ENCODE measurements at places on chromosomes 6 and 20.

- DNase-seq, result no peak
Observed at GRCh38 chr6:161115468-161115867, 123.9 kb downstream of the MAP3K4 start.

- DNase-seq, result no peak
Observed at GRCh38 chr6:37919417-37920157, 100.1 kb downstream of the ZFAND3 start.

DNA sequence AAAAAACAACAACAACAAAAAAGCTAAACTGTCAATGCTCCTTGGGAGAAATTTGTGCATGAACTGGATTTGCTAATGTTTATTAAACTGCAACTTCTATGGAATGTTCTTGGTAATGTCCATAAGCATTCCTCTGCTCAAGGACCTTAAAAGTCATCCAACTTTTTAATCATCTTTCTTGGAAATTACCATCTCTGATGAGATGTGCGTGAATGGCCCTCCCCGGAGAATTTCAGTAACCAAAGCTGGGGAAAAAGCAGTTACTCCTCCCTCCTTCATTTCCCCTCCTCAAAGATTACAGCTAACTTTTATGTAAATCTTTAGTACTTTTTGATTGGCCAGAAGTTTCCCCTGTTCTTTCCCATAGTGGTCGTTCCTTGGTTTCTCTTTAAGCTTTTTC, 5.2 kb downstream of the TBCC start:
- DNase-seq, result no peak

- no peak for DNase-seq
Observed at GRCh38 chr6:168905451-168906090, 348.1 kb downstream of the THBS2 start.

GRCh38 chr20:59122566-59122919, 41.1 kb upstream of the ZNF831 start:
- no peak for DNase-seq

DNA sequence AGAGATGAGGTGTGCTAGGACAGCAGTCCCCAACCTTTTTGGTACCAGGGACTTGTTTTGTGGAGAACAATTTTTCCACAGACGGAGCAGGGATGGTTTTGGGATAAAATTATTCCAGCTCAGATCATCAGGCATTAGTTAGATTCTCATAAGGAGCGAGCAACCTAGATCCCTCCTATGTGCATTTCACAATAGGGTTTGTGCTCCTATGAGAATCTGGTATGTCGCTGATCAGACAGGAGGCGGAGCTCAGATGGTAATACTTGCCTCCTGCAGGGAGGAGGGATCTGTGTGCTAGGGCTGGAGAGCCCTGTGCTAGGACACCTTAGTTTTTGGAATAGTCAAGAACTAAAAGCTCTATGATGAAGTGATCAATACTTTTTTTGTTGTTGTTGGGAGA, 2.5 kb downstream of the SMIM13 start:
- DNase-seq, result no peak

DNA sequence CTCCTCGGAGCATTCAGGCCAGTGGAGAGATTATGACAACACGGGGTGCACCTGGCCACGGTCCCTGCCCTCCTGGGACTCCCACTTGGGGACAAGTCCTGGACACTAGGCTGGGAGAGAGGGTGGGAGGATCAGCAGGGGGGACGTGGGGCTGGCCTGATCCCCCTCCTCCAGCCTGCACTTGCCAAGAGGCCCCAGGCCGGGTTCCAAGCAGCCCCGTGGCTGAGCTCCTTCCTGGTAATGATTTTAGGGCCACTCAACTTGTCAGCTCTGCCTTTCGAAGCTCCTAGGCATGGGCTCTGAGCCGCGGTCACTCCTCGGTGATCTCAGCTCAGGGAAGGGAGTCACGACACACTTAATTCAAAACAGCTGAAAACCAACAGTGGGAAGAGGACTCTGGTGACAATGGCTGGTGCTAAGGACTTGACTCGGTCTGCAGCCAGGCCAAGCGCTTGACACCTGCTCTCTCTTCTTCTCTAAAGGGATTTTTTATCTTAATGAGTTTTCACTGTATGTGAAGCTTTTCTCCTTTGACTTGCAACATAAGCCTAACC, 161.7 kb downstream of the BMP7 start:
- no peak for DNase-seq

DNA sequence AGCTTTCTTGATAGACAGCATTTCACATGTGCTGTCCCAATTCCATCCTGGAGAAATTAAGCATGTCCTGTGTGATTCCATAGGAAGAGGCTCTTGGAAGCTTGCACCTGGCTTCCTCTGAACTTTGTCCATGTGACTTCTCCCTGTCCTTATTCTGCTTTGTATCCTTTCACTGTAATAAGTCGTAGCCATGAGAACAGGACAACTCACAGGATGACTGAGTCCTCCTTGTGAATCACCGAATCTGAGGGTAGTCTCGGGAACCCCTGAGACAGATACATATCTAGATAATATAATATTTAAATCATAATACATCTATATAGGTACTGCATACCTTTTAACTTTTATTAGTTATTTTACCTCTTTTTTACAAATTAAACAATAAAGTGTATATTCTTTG, 156.7 kb upstream of the THEMIS start:
- no peak for DNase-seq

DNA sequence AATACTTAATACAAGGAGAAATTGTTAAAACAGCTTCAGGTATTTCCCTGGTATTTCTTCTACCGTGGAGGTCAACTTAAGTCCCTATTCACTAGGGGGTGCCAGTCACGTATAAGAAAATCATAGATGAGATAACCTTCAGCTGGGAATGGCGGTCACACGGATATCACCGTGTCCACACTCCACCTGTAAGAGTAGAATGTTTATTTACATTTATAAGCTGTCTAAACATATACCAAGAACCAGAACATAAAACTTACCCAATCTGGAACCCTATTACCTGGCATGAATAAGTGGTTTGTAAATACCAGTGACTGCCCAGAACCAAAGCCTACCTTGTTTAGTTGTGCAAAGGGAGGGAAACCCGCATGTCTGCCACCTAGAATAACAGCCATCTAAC, 1.9 kb upstream of the ELOVL4 start:
- no peak for DNase-seq

DNA sequence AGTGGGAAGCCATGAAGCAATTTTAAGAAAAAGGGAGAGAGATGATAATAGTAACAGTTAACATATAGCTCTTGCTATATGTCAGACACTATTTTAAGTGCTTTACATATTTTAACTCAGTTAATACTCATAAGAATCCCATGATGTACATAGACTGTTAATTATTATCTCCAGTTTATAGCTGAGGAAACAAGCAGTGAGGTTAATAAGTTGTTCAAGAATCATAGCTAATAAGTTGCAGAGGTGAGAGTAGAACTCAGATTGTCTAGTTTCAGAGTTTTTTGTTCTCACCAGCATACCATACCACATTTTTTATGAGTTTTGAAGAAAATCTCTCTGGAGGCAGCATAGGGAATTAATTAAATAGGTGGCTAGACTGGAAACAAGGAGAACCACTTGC, 144.6 kb upstream of the MMS22L start:
- no peak for DNase-seq

DNA sequence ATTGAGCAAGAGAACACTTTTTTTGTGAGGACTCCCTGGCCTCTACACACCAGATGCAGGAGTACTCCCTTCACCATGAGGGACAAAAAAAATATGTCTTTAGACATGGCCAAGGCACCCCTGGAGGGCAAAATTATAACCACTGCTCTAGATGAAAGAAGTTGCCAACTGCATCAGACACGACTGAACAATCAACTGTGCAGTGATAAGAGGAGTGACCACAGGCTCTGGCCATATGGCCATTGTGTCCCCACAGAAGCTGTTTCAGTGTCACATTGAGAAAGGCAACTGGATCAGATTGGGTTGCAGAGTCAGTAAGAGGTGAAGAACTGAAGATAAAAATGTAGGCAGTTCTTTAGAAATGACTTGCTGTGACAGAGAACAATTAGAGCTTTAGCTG, 85.7 kb downstream of the C6orf118 start:
- no peak for DNase-seq

DNA sequence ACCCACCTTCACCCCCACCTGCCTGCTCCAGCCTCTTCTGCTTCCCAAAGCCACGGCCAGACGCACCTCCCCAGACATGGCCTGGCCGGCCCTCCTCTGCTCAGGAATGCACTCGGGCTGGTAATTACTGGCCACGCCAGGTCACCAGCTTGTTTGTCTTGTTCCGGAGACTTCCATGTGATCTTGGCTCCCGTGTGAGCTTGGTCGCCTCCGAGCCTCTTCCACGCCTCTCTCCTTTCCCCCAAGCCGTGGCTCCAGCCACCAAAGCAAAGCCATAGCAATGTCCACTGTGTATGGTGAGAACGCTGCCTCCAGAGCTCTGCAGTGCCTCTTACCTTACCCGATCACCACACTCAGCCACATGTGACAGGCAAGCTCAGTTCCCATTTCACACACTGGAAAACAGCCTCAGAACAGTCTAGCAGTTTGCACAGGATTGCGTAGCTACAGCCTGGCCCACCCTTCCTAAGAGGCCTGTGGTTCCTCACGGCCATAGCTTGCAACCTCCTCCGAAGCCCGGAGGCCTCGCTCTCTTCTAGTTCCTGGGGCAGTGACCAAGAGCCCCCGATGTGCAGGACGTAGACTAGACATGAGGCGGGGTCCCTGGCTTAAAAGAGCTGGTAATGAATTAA, 48.1 kb upstream of the AFDN start:
- no peak for DNase-seq

GRCh38 chr6:33280539-33280938, 3.6 kb downstream of the B3GALT4 start:
- no peak for DNase-seq

DNA sequence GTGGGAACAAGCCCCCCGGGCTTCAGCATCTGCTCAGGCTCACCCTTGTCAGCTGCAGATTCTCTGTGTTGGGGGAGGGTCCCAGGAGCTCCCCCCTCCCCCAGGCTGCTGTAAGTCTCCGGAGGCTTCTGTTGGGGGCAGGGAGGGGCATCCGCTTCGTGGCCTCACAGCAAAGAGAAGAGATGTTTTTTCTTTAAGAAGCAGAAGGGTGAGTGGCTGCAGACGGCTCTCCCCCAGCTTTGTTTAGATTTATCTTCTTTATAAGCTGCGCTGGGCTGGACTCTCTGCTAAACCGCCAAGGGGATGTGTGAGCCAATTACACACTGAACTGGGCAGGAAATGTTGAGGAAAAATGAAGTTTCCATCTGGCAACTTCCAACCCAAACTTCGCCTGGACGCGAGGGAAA, 48.7 kb upstream of the GATA5 start:
- DNase-seq, result no peak

GRCh38 chr20:62352402-62353288, 14.5 kb downstream of the LAMA5 start:
- no peak for DNase-seq

GRCh38 chr20:56422824-56423189, 10.7 kb downstream of the CASS4 start:
- no peak for DNase-seq

GRCh38 chr6:11764250-11764604, 14.4 kb downstream of the ADTRP start:
- no peak for DNase-seq

DNA sequence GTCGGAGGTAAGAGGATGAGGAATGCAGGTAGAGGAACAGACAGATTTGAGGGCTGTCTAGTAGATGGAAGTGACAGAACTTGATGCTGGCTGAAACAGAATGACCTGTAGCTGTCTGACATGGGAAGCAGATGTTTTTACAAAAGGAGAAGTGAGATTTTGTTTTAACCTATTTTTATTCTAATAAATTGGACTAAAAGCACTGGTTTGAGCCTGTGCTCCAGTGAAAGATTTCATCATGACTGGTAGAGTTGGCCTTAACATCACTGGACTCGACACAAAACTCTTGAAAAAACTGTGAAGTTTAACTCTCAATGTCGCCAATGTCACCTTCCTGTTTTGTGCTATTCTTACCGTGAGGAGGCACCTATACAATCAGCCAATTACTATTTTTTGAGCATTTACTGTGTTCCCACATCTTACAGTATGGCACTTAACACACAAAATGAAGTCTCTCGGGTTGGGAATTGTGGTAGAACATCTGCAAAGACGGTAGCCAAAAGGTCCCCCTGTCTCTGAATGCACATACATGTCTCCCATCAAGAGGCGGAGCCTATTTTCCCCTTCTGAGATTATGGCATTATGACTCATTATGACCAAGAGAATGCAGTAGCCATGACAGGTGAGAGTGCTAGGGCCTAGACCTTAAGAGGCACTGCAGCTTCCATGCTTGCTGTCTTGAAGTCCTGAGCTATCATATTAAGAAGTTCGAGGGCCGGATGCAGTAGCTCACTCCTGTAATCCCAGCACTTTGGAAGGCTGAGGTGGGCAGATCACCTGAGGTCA, 93.2 kb downstream of the FOXF2 start:
- DNase-seq, result no peak

- DNase-seq, result no peak
Observed at GRCh38 chr6:47478233-47479139, 897 bp downstream of the CD2AP start.

GRCh38 chr6:145643760-145644159, 91.6 kb downstream of the EPM2A start:
- DNase-seq, result no peak

DNA sequence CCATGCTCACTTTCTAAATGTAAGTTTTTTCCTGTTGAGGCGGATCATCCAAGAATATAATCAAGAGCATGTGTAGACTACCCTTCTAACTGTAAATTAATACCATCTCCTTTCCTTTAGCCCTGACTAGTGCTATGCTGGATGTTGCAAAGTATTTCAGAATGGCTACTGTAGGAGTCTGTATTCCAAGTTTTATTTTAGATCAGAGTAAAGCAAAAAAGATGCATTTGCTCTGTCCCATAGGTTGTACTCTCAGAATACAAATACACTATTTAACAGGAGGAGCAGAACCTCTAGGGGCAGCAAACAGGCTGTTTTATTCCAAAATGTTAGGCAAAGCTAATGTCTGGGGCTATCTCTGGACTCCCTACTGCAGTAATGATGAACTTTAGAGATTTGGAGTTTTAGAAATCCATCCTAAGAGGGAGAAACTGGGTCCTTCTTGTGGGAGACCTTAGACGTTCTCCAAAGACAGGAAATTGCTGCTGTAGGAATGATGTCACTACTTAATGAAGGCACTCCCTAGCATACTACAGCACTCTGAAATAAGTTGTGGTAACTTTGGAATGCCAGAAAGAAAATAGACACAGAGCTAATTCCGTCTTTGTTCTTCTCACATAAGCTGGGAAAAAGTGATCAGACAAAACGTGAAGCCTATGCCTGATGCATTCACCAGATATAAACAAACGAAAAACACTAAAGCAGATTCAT, 392.4 kb upstream of the HS3ST5 start:
- no peak for DNase-seq

DNA sequence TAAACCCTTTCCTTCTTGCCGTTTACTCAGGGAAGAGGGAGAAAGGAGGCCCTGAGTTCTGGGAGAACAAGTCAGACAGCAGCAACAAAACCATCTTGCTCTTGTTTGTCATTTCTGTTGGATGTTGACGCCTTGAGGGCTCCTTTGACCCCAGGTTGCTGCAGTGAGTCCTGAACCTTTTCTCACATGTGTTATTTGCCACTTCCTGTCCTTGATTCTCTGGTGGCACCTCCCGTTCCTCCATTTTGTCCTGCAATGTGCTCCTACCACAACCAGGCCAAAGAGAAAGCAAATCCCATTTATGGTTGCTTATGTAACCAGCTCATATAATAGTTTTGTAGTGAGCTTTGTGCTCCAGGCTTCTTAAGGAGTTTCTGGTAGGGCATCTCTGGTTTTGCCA, 66.6 kb upstream of the ADGRF4 start:
- no peak for DNase-seq

Data from NCI-H187 (cell line).